ENCODE measurements at places on chromosomes 1 and 21.
A peak's percentile ranks its signal among the peaks of the same experiment; 100 is the strongest.

DNA sequence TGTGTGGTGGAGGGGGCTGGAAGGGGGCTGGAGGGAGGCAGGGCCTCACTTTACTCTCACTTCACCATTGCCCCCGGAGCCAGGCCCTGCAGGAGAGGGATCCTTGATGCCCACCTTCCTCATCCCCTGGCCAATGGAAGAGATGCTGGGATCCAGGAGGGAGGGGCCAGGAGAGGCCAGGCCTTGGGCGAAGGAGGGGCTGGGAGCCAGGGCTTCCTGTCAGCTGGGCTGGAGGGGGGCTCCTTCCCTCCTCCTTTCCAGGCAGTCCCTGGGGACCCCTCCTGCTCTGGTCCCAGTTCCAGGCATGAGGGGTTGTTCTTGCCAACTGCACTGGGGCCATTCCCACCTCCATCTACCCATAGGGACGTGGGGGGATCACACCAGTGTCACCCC is 5.7 kb downstream of the AHDC1 start:
- no peak for DNase-seq

DNA sequence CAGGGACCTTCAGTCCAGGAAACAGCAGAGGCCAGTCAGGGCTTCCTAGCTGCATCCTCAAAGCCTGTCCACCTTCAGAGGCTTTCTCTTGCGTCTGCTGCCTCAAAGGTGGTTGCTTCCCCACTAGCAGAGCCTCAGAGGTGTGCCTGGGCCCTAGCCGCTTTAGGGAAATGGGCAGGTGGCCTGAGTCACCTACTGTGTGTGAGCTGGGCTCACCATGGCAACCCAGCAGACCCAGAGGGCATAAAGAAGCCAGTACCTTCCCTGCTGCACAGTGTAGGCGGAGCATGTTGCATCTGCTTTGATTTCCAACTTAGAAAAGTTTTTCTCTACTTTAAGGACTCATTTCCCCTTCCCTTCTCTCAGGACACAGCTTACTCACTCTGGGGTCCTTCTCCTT is 12.5 kb downstream of the SLC9A1 start:
- no peak for DNase-seq

DNA sequence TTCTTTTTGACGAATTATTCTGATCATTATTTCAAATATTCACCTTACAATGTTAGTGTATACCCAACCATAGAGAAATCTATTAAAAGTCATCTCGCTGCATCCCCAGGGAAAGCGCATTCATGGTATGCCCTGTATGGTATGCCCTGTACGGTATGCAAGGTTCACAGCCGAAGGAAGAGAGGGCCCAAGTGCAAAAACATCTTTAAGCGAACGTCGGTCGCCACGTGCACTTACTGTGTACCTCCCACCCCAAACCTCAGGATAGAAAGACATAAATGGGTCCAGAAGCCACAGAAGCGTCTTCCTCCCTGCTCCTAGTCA is 14.4 kb downstream of the HLX start:
- no peak for DNase-seq

DNA sequence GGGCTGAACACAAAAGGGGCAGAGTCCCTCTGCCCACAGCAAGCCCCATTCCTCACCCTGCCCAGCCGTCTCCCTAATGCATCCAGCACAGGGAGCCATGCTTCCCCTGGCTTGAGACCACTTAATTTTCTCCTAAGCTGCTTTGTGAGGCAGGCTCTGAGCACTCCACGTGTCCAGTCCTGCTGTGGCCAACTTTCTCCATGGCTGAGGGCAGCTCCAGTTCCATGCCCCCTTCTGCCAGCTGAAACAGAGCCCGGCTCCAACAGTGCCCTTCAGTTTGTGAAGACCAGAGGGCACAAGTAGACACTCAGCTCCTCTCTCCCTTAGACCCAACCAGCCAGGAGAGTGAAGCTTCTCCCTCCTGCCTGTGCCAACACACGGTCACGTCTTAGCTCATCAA is 33.8 kb downstream of the PLEKHA6 start:
- no peak for DNase-seq

- DNase-seq = no peak
Observed at GRCh38 chr1:226813671-226814591, 56.5 kb upstream of the PSEN2 start.

GRCh38 chr1:40047769-40048168 is 7.2 kb downstream of the CAP1 start:
- DNase-seq = no peak

DNA sequence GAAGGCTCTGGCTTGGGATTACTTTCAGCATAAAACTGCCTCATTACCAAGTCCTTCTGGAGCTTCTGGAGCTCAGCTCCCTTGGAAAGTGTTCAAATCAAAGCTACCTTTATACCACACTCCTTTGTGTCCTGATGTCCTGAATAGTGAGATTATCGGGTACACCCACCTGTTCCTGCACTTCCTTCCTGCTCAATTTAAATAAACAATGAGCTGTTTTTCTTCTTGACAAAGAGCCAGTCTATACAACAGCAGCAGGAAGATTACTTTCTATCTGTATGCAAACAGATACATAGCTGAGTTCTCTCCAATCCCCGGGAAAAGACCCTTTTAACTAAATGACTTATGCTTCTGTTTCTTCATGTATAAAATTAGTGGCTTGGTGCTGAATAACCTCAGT is 258.0 kb upstream of the FMN2 start:
- no peak for DNase-seq

DNA sequence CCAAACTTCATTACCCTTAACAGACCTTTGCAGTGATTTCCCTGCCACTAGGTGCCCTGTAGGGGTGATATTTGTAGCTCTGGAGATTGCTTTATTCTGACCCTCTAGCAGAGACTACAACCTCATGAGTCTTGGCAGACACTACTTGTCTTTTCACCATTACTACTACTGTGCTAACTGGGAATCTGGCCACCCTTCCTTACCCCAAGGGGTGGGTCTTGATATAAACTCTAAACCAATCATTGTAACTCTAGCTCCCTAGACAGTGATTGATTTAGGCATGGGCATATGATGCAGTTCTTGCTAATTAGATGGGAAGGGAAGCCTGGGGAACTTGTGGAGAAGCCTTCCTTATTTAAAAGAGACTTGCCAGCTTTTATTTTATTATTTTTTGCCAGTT is 3.9 kb downstream of the KPNA6 start:
- no peak for DNase-seq

- no peak for DNase-seq
Observed at GRCh38 chr1:111290630-111291029, at the start of gene CHIA. Gene CHIA (plus strand): TSS chr1:111290851. CDS start chr1:111310468, 19,617 bp downstream.

DNA sequence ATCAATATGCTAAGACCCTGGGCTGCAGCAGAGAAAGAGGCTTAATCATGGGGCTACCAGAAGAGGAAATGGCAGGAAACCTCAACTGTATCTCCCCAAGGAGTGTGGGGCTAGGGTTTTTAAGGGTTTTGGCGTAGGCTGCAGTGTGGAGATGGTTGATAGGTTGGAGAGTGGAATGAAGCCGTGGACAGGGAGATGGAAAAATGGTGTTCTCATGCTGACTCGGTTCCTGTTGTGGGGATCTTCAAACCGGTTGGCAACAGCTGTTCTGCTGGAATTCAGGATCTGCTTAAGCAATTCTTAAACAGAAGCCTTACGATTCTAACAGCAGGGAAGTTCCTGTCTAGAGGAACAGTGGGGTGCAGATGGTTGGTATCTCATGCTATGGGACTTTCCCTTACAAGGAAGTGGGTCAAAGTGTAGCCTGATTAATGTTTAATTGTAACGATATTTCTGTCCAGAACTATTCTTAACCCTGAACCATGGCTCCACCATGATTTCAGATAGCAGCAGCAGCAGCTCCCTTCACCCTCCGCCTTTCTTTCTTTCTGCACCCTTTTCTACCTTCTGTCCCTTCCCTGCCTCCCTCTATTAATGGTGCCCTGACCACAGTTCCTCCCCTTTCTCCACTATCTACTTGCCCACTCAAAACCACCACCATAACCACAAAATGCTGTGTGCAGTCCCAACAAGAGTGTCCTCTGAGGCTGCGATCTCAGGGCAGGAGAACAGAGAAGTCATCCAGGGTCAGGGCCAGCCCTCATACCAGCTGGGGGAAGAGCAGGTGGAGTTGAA is 30.8 kb downstream of the RSPH1 start:
- no peak for DNase-seq

DNA sequence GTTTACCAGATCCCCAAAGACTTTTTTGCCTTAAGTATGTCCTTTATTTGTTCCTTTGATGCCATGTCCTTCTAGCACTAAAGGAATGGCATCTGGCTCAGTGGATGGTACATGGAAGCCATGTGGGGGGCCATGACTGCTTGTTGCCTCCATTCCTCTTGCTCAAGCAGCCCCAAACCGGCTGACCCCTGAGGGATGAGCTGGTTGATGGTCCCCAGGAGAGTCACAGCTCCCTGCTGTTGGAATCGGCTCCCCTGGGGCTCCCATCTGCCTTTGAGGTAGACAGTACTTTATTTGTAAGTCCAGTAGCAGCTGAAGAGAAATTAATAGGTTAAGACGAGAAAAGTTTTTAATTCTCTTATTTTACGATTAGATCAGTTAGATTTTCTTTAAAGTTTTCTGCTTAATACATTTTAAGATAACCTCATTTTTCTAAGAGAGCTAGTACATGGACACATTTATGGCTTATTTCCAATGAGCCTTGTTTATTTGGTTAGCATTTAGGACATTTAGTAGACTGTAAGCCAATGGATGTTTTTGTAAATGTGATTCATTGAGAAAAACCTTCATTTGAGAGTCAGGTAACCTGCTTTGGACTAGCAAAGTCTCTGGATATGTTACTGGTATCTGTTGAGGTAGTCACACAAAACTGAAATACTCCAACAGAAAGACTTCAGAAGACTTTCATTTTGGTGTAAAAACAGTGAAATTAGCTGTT is 88.2 kb downstream of the CAMTA1 start:
- DNase-seq = no peak

DNA sequence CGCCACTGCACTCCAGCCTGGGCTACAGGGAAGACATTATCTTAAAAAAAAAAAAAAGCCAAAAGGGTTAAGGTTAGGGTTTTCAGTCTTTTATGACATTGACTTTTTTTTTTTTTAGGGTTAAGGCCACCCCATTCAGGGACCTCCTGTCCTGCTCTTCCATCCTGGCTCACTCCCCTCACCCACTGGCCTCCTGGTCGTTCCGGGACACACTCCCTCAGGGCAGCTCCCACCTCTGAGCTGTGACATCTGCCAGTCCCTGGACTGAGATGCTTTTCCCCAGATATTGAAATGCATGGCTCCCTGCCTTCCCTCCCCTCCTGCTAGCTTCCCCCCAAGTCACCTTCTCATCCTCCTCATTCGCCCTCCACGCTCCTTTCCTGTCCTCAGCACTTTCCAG is 9.6 kb downstream of the PLEKHG5 start:
- no peak for DNase-seq

DNA sequence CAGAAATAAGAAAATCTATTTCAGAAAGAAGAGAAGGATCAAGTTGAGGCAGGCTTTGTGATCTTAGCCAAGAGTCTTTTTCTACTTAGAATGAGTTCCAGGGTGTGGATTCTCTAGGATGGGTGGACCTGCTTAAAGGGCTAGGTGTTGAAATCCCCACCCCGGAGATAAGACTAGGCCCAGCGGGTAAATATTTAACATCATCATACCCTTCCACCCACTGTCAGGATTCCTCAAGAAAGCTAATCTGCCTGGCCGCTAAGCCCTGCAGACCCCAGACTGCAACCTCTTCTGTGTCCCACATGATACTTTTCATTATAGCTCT is 5.8 kb downstream of the IGSF9 start:
- no peak for DNase-seq

DNA sequence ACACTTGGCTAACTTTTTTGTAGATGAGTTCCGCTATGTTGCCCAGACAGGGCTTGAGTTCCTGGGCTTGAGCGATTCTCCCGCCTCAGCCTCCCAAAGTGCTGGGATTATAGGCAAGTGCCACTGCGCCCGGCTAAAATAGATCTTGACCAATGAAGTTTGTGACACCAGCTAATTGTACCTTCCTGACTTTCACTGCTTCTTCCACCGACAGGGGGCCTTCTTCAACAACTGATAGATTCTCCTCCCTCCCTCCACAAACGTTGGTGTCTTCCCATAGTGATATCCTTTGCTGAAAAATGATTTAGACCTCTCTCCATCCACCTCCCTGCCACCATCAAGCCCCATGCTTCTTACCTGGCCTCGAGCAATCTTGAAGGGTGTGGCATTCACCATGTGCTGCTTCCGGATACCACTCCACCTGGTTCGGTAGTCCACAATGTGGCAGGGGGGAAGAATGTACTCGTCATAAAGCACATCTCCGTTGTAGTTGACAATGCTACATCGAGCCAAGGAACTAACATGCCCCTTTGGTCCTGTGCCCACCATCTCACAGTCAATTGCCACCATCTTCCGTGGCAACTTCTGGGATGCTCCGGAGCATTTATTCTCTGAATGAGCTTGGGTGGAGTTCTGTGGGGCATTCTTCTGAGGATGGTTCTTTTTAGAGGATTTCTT is 1.6 kb upstream of the METTL25B start:
- peak; percentile 51 for DNase-seq

DNA sequence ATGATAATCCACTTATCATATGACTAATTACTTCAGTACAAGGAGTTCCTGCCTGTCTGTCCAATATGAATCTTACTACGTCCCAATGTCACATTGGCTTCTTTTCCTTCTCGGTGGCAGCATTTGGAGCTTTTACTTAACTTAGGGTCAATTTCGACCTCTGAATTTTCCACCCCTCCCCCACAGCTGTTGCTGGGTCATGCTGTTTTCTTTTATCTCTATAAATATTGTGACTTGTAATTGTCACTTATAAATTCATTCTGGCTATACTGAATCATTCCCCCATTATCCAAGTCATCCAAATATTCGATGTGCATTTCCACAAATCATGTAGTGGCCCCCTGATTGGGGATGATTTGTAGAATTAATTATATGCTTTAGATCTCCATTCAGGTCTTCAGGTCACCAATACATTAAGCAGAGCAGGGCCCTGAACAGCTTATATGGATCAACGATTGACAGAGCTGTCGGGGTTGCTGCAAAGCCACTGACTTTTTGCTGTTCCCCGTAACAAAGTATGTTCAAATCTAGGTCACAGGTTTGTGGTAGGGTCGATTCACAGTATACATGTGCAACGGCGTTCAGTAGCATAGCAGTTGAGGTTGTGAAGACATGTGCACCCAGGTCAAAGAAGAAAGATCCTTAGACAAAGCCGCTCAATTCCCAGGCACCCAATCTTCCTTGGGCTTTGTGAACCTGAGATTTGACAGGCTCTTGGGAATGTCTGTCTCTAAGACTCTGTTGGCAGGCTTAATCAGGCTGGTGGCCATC is 18.3 kb upstream of the RNU1-4 start:
- no peak for DNase-seq

- no peak for DNase-seq
Observed at GRCh38 chr1:87077959-87078639, 163.7 kb downstream of the HS2ST1 start.

- DNase-seq = no peak
Observed at GRCh38 chr1:156673387-156674121, 3.7 kb downstream of the NES start.

GRCh38 chr1:178174539-178174938 is 80.6 kb downstream of the RASAL2 start:
- DNase-seq = no peak

All from pulmonary artery endothelial cell (primary cell).